ENCODE measurements at places on chromosomes 16 and 17.

DNA sequence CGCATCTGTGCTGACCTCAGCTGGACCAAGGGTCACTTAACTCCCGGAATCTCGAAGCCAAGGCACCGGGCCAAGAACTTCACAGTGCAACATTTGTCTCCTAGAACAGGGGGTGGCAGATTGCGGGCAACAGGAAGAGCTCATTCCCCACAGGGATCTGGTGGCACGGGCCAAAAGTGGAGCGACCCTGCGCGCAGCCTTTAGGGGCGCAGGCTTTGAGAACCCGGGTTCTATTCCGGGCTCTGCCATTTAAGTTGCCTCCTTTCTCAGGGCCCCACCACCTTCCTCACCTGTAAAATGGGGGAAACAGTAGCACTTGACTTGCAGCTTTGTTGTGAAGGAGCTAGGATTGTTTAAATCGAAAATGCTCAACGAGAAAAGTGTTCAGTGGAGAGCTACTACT, 651 bp downstream of the SHMT1 start:
- DNase-seq, result no peak

- no peak for DNase-seq
Observed at GRCh38 chr16:11131706-11132105, 124.3 kb downstream of the SOCS1 start.

DNA sequence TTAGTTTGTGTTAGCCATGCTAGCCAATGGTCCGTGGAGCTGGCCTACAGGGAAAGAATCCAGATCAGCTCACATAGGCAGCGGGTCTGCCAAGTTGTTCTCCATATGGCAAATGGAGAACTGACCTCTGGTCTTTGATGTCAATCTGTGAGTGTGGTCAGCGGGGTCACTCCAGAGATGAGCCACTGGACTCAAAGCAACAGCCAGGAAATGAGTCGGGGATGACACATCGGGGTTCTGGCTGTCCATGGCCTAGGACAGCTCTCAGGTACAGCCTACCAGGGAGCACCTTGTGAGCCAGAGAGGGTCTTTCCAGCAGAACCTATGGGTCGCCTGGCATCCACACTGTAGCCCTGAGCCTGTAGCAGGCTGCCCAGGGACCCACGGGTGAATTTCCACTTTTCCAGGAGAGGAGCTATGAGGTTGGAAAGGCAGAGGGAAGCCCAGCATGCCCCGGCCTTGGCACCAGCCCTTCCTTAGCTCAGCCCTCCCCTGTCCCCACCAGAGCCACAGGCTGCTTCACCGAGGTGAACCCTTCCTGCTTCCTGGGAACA, 203.0 kb upstream of the TNRC6C start:
- DNase-seq, result no peak

DNA sequence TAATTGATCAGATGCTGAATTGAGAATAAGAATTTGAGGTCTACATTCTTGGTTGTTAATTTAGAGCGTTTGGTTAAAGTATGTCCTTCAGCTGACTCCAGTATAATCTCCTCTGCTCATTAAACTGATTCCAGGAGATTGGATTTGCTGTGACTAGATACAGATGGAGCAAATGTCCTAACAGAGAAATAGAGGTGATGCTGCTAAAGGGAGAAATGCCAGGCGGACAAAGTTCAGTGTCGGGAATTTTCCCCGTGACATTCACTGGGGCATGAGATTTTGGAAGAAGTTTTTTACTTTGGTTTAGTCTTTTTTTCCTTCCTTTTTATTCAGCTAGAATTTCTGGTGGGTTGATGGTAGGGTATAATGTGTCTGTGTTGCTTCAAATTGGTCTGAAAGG, 19.0 kb downstream of the PRKAR1A start:
- no peak for DNase-seq

DNA sequence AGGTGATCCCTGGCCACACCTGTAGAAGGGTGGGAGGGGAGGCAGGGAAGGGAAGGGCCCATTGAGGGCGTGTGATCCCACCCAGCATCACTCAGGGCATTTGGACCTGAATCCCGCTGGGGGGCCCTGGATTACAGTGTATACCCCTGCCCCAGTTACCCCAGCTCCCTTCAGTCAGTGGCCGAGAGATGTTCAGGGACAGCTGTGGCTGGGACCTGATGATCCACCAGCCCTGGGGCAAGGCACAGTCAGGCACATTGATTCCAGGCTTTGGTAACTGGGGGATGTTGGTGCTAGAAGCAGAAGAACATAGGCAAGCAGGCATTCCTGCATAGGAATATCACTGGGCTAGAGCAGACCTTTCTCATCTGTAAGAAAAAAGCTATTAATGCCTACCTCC, 170.3 kb downstream of the FOXL1 start:
- DNase-seq, result no peak

- DNase-seq, result no peak
Observed at GRCh38 chr17:80158846-80159245, 11.0 kb upstream of the CARD14 start.
